ENCODE measurements at places on chromosomes 2 and 18. TPM values are rescaled to one million over a fixed set of nuclear protein-coding genes. Genes with fewer than 3 reads are reported as not detected.

DNA sequence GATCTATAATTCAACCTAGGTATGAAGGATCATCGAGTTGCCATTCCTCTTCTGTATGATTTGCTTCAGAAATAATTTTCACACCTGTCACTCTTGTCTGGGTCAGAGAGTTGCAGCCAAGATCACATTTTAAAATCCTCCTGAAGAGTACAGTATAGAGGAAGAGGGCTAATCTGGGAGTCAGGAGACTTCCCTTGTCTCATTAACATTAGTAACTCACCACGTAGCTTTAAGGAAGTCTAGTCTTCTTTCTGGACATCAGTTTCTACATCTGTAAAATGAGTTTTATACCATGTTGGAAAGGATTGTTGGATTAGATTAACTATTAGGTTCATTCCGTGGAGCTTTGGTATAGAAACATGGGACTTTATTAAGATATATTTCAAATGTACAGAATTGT lies 109.4 kb downstream of the TDRD15 start:
- DNase-seq, result no peak

DNA sequence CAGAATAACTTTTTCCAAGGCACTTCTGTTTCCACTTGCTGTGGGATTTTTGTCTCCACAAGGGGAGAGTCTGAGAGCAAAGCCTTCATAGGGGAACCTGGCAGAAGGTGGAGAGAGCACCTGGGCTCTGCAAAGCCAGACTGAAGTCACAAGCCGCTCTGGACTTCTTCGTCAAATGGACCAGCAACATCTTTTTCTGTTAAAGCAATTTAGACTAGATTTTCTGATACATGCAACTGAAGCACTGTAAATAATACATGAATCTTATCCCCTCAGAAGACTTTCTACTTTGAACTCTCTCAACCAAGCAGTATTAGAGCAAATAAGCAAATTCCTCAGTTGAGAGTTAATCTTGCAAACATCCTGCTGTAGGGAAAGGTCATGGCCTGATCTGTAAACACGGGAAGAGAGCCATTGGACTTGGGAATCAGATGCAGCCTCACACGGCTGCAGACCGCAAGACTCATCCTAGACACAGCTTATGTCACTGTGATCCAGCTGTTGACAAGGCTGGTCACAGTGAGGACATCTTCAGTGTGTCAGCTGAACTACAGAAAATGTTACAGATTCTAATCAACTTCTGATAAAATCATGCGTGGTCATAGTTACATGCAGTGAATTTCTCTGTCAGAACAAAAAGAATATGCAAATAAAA lies 3.2 kb downstream of the SH3YL1 start:
- DNase-seq, result no peak

- DNase-seq, result no peak
These were observed 191.7 kb upstream of the NDUFV2 start for GRCh38 chr18:8910843-8911242.

ABCB11 gene
- not detected for total RNA-seq

ANKRD36 gene
- total RNA-seq, result 22.3 TPM

AQP12A gene
- total RNA-seq, result not detected

GRCh38 chr2:209600341-209601171 lies 171.1 kb upstream of the UNC80 start:
- DNase-seq, result no peak

HOXD10 gene
- total RNA-seq, result not detected

DNA sequence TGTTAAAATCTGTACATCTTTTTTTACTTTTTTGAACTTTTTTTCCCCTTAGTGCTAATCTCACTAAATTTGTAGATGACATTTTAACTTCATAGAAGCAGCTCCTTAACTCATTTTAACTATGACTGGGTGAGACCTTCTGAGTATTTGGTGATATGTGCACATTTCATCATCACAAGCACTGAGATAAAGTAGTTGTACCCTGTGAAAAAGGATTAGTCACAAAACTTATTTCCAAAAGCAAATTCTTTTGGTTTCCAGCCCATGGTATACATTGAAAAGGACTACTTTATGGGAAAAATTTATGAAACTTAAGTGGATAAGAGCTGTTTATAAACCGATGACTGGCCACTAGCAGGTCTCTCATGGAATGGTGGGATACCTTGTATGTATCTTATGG lies 581.5 kb downstream of the PLCL1 start:
- no peak for DNase-seq

DNA sequence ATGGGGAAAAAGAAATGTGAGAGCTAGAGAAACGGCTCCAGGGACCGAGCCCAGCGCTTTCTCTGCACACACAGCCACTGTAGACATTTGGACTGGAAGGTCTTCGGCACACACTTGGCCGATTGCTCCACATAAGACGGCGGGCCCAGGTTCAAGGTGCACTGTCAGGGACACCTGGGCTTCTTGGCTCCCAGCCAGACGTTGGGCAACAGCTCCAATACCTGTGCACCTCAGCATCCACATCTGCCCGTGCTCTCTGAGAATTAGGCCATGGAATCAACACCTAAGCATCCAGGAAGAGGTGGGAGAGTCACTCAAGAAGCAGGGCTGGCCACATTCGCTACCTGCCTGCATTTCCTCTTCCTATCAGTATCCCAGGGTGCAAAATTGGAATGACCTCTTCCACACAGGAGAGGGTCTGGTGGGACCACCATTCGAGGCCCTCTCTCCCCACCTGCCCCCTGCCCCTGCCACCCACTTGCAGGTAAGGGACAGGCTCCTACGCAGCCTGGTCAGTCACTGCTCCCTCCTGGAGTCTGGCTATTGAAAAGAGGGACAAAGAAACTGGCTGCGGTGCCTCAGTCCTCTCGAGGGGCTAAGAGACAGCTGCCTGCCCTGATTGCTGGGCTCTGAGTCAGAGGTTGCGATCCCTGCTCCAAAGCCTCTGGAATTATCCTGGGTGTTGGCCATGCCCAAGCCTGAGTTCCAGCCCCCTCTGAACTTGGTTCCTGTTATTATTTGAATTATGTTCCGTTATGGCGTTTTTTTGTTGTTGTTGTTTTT lies 40.1 kb upstream of the TAF1B start:
- no peak for DNase-seq

GRCh38 chr2:224860786-224861185 lies 144.6 kb upstream of the CCDC195 start:
- no peak for DNase-seq

RSAD2 gene
- total RNA-seq, result 7.9 TPM
